Left ventricle myocardium superior (tissue), 1 donor: ENCODE measurements at places on chromosomes 11 and 22. TPM values are rescaled to one million over a fixed set of nuclear protein-coding genes. Genes with fewer than 3 reads are reported as not detected.

DNA sequence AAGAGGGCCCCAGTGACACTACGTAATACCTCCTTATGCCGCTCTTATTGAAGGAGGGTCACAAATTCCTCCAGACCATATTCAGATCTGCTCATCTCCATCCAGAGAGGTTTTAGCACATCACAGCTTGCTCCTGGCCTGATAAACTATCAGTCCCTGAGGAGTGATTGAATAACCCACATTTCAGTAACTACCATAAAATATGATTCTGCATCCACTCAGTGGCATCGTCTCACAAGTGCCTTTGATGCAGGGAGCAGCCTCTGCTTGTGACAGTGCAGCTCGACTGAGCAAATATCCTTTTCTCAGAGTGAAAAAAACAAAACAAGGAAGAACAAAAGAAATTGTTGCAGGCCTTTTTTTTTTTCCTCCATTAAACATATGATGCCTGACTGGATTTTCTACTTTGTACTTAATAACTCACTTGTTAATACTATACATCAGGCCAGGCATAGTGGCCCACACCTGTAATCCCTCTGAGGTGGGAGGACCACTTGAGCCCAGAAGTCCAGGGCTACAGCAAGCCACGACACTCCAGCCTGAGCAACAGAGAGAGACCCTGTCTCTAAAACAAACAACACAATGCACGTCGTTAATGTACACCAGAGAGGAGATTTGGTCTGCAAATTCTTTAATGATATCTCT is 64.5 kb downstream of the DDX10 start:
- no peak for DNase-seq

DNA sequence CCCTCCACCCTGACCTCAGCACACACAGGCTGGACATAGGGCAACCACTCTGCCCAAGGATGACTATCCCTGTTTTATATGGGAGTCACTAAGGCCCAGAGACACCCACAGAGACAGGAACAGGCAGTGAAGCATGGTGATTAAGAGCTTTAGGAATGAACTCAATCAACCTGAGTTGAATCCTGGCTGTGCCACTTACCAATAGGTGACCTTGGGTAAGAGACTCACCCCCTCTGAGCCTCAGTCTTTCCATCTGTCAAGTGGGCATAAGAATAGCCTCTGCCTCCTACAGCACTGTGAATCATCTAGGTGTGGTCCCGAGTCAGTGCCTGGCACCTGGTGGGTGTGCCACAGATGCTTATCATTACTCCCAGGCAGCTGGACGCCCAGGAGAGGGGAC is 6.8 kb downstream of the CRYBB1 start:
- DNase-seq: no peak

GRCh38 chr11:116114198-116114651 is 610.0 kb upstream of the CADM1 start:
- DNase-seq: no peak

- peak; percentile 68 for DNase-seq
These were observed 5.4 kb downstream of the PLXNB2 start for GRCh38 chr22:50302041-50302541.

DNA sequence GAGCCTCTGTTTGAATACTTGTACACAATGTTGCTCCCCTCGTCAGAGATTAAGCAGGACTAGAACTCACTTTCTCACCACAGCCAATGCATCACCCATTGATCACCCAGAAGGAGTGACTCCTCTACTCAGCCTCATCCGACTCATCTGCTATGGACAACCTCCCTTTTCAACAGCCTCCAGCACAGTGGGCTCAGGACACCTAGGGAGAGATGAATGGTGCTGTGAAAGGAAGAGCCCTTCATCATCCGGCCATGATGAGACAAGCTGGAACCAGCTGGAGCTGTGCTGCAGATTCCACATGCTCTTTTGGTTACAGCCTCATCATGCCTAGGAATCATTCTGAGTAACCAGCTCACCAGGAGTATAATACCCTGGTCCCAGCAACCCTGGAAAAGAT is 15.5 kb downstream of the C11orf91 start:
- DNase-seq: no peak

- DNase-seq: no peak
These were observed 18.8 kb downstream of the PRPF19 start for GRCh38 chr11:60887556-60887955.

GRCh38 chr22:33923660-33924246 is 3.5 kb upstream of the LARGE1 start:
- DNase-seq: no peak

DNA sequence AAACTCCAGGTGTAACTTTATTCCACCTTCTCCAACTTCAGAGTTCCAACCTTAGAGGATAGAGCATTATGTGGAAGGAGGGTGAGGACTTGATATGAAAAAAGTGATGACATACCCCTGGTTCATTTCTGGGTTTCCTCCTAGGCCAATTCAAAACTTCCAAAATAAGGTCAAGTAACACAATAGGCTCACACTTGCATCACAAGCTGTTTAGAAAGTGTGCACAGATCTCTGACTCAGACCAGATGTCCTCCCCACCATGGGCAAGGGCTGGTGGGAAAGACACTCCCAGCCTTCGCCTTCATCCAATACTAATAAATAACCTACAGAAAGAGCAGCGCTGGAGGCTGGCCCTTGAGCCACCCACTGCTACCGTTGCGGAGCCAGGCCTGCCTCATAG is 5.8 kb upstream of the BUD13 start:
- DNase-seq: no peak

DNA sequence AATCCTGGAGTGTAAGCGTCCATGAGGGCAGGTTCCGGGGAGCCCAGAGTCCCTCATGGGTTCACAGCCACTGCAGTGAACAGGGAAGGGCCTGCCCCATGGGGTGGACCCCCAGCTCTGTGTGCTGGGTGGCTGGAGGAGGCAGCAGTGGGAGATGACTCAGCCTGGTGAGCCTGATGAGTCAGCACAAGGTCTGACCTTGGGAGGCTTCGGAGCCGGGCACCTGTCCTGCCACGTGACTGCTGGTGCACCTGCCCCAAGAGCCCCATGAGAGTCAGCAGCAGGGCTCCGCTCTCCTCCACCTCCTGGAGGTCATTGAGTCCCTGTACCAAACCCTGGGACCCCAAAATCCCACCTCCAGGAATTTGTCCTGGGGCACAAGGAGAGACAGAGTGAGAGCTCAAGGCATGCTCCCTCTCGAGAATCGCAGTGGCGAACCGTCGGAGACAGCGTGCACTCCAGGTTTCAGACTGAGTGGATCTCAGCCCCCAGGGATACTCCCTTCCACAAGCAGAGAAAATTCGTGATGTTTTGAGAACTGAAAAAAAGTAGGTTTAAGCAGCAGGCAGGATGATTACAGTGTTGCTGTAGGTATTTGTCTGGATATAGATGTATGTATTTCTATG is 1221.7 kb downstream of the BRD1 start:
- DNase-seq: no peak

GRCh38 chr11:77147668-77148321 is 19.7 kb downstream of the MYO7A start:
- peak; percentile 40 for DNase-seq

DNA sequence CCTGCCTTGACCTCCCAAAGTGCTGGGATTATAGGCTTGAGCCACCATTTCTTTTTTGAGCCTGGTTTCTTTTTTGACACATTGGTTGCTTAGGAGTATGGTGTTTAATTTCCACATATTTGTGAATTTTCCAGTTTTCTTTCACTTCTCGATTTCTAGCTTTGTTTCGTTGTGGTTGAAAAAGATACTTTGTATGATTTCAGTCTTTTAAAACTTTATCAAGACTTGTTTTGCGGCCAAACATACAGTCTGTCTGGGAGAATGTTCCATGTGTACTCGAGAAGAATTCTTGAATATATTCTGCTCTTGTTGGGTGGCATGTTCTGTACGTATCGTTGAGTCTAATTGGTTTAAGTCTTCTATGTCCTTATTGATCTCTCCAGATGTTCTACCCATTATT is 20.8 kb downstream of the SHANK3 start:
- no peak for DNase-seq

GRCh38 chr11:71059662-71060061 is 192.7 kb downstream of the SHANK2 start:
- DNase-seq: no peak

DNA sequence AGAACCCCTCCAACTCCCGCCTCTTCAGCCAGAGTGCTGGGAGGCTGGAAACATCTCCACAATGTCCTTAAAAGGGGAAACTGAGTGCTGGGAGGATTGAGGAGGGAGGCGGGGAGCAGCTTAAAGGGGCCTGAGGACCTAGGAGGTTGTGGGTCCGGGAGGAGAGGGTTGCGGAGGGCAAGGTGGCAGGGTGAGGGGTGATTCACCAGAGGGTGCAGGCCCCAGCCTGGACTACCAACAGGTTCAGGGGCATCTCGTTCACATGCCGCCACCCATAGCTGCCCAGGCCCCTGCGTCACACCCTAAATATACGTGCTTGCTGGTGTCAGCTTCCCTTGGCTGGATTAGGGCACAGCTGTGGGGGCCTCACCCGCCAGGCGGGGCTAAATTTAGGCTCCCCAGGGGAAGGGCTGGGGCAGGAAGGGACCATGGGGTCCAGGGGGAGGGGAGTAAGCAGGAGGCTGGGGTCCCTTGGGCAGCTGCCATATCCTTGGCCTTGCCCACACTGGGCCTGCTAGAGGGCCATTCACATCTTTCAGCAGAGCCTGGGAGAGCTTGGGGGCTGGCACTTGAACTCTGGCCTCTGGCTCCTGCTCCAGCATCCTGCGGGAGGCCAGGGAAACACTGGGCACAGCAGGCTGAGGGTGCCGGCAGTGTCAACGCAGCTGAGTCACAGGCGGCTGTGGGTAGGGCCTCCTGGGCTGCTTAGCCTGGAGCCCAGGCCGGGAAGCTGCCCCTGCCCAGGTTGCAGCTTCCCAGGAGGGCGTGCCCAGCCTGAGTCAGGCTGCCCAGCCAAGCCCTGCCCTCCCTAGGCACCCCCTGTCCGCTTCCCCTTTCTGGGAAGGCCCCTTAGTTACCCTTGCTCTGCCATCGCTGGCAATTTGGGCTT is 1.3 kb downstream of the EHBP1L1 start:
- DNase-seq: peak; percentile 74

DNA sequence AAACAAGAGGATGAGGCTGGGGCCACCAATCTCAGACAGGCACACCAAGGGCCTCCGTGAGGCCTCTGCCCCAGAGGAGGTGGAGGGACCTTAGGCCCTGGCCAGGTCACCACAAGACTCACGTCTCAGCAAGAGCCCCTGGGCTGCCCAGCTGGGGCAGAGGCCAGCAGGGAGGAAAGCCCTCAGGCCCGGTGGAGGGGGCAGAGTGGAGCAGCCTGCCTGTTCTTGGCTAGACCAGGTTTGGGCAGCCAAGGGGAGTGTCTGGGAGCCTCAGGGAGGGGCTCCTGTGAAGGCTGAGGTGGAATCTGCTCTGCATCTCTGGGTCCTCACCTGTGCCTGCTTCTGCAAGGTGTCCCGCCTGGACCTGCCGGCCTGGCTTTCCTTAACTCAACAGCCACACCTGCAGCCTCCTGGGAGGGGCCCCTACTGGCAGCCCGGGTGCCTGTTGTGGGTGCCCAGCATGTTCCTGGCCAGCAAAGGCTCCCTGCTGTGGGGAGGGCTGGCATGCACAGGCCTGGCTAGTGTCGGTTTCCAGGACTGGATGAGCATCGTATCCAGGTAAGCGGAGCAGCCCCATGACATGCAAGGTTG is 11.9 kb downstream of the TTLL12 start:
- DNase-seq: no peak

DNA sequence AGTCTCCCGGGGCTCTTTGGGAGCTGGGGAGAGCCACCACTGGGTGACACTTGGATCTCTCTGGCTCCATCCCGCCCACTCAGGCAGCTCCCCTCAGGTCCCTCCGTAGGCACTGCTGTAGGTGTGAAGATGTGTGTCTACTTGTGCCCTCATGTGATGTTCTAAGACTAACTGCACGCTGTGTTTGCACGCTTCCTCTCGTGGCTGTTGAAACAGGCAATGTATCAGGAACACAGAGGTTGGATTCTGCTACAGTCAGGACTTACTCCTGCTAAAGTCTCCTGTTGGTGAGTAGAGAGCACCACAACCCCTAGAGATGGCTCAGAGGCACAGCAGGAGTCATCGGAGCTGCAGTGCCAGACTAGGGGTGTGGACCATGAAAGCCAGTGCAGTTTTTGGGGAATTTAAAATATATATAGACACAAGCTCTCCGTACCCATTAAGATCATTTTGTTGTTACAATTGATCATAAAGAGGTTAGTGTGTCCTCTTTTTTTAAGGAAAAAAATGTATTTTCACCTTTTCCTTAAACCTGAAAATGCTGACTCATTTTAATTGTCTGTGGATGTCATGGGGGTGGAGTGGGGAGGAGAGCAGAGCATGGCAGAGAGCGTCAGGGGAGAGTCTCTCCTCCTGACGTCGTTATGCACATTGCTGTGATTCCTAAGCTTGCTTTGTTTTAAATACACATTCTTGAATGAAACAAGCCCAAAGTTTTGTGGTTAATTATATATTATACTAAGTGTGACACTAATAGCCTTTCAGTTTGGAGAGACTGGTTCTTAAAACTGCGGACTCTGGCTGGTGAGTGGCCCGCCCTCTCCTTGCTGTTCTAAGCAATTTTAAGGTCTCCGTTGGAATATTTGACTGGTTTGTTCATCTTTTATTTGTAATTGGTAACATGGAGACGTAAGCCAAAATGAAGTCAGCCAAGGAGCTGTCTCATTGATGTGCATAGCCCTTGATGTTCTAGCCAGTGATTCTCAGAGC is 16.2 kb upstream of the CTTN start:
- no peak for DNase-seq

DNA sequence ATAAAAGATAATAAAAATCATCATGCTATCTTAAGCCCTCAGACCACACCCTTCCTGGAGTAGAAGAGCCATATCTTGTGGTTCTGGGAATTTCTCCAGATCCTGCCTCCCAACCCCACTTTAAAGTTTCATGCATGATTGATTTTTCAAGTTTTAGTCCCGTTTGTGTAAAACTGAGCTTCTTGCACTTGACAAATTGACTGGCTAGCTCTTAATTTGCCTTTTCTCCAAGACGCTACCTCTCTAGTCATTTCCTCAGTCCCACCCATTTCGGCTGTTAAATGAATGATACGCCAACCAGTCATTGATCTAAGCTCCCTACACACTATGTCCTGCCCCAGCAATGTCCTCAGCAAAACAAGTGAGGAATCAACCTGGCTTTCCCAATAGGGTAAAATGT is 71.8 kb upstream of the TEAD1 start:
- DNase-seq: no peak

GRCh38 chr11:17892409-17892808 is 120.4 kb downstream of the SERGEF start:
- no peak for DNase-seq

GRCh38 chr22:20471126-20471833 is 24.3 kb downstream of the KLHL22 start:
- no peak for DNase-seq

The TLCD5 gene
- 9.1 TPM for total RNA-seq

The ASCL2 gene
- total RNA-seq: 0.17 TPM

The CYTH4 gene
- 6.2 TPM for total RNA-seq

The APOA4 gene
- not detected for total RNA-seq

The RBM14 gene
- 31.4 TPM for total RNA-seq

The MAJIN gene
- total RNA-seq: not detected

The TAF6L gene
- total RNA-seq: 8.8 TPM

The NAALAD2 gene
- total RNA-seq: 1.8 TPM

The SCGB1A1 gene
- total RNA-seq: not detected
